Sciatic nerve (tissue), 2 donors: ENCODE measurements at places on chromosomes 13 and 19. TPM values are rescaled to one million over a fixed set of nuclear protein-coding genes. Genes with fewer than 3 reads are reported as not detected.
A peak's percentile ranks its signal among the peaks of the same experiment; 100 is the strongest.

DNA sequence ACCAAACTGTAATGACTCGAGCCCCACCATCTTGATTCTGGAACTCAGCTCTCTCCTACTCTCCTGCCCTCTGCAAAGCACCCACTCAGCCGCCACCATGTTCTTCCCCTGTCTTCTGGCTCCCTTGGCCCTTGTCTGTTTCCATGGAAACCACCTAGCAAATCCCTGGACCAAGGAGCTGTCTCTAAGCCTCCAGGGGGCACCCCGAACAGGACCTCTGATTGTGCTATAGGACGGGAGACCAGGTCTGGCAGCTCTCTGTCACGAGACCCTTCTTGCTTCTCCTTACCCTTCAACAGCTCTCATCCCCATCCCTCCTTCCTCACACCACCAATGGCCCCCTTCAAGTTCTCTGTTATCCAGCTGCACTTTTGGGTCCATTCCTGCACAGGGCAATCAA lies 277.7 kb upstream of the ZNF507 start:
- no peak for DNase-seq

DNA sequence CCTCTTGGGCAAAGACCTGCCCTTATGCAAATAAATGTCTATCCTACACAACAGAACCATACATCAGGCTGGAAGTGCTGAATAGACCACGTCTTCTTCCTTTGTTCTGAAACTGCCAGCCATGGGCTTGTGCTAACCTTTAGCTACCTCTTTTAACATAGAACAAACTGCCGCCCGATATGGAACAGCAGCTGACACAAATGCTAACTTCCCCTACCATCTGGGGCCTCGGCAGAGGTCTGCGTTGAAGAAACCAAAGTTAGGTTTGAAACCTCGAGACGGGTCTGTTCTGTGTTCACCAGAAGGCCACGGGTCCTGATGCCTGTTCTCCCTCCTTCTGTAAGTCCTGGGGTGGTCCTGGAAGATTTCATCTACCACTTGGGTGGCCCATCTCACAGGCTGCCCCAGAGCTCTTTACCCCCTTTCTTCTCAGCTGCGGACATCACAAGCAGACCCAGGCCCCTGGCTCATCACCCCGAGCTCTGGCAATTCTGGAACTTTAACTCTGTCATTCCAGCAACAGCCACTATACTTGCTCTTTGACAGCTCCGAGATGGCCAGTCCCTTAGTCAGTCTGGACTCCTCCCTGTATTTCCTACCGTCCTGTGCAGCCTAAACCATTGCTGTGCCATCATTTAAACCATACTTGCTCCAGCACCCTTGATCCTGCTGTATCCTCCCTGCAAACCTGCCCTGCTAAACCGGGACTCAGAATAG lies 146.7 kb downstream of the USP12 start:
- DNase-seq = no peak

GRCh38 chr13:24625870-24626849 lies 54.0 kb upstream of the ATP12A start:
- no peak for DNase-seq

- DNase-seq = no peak
Observed at GRCh38 chr13:52414963-52415362, 9.0 kb upstream of the THSD1 start.

DNA sequence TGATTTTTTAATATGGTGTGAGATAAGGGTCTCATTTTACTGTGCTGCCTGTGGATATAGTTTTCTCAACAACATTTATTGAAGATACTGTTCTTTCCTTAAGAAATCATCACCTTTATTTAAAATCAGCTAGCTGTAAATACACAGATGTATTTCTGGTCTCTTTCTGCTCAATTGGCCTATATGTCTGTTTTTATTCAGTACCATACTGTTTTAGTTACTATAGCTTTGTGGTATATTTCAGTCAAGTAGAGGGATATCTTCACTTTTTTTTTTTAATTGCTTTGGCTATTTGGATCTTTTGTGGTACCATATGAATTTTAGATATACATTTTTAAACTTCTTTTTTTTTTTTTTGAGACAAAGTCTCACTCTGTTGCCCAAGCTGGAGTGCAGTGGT lies 16.7 kb upstream of the ZNF714 start:
- no peak for DNase-seq

- DNase-seq = no peak
Observed at GRCh38 chr19:55482967-55483705, 1.9 kb upstream of the NAT14 start.

DNA sequence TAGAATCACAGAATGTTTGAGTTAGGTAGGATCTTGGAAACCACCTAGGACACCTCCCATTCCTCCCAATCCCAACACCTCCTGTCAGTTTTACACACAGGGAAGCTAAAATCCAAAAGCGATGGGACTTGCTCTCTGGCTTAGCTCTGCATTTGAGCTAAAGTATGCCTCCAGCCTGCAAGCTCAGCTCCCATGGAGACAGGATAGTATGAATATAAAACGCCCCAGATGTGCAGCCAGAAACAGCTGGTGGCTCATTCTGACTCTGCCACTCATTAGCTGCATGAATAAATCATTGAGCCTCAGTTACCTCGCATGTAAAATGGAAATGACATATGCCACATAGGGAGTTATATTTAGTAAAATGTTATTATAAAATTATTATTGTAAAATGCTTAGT lies 336.0 kb downstream of the SUCLA2 start:
- no peak for DNase-seq

GRCh38 chr19:9039728-9040127 lies 29.5 kb upstream of the MUC16 start:
- DNase-seq = no peak

DNA sequence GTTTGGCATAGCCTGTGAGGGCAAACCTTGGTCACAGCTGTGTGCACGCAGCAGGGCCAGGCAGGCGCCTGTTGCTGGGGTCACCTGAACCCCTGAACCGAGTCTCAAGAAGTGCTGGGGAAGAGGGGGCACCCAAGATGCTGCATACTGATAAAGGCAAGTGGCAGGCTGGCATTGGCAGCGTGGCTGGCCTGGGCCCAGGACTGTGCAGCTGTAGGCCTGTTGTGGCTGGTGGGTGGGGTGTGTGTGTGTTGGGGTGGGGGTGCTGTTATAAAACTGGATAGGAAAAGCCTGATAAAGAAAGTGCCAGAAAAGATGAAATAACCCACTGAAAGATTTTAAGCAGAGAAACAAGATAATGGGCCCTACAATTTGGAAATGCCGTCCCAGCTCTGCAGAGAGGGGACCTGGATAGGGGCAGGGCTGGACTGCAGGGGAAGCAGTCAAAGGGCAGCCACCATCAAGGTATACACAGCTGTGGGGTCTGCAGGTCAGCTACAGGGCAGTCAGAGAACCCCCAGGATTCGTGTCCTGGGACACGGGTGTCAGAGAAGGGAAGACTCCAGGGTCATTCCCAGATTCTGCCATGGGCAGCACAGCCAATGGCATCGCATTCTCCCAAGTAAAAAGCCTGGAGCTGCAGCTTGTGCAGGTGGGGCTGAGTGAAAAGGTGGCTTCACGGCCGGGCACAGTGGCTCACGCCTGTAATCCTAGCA lies 33.2 kb downstream of the CILP2 start:
- DNase-seq = no peak

- peak; percentile 60 for DNase-seq
Observed at GRCh38 chr13:106619688-106620555, 52.0 kb upstream of the ARGLU1 start.

DNA sequence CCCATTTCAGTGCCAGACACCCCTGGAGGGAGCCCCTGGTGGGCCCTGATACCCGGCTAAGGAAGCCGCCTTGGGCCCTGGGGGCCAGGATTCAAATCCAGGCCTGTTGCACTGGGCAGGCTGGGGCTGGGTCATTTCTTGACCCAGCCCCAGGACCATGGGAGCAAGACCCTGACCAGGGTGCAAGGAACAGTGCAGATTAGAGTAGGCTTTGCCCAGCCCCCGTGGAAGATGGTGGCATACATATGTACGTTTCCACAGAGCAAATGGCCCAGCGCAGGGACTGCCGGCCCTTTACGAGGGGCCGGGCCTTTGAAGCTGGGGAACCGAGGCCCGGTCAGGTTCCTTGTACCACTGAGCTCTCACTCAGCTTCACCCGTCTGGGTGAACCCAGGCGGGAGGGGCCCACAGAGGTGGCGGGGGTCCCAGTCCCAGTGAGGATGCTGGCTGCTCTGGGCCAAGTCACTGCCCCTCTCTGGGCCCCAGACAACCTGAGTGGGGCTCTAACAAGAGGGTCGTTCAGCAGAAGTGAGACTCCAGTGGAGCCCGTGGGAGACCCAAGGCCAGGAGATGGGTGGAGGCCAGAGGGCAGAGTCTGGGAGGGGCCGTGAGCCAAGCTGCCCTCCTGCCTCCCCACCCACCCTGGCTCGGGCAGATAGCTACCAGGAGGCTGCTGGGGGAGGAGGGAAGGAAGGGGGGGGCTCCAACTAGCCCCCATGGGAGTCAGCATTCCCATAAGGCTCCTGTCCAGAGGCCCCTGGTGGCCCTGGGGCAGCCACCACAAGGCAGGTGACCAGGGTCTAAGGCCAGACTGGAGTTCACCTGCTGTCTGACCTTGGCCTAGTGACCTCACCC lies 2.7 kb downstream of the MKNK2 start:
- DNase-seq = no peak

DNA sequence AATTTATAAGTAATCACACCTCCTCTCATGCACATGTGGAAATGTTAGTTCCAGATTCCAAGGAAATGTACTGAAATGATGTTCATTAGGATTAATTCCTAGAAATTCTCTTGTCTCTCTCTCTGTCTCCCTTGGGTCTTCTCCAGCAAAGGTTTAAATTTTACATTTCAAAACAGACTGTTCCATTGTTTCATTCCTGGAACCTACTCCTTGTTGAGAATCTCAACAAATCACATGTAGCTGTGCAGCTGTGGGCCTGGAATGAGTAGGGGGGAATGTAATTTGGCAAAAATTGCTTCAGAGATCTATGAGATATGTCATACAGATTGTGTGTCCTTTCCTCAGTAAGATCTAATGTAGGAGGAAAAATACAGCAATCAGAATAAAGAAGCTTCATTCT lies 46.2 kb upstream of the RFXAP start:
- no peak for DNase-seq

DNA sequence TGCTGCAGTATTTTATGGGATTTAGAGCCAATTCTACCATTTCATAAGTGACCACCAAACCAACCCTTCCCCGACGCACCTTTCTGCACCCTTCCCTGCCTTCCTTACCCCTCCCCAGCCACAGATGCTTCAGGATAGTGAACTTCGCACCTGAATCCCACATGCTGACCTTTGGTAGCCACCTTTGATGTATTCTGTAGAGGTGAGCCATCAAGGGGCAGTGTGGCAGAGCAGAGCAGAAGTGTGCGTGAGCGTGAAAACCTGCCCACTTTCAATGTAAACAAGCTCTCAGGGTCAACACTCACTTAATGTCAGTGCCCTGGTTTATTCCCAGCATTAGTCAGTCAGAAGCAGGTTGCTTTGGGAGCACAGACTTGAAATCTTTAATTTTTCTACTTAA lies 107.7 kb downstream of the FRY start:
- DNase-seq = no peak

- DNase-seq = no peak
Observed at GRCh38 chr19:3433313-3433712, 47.0 kb downstream of the SMIM24 start.

DNA sequence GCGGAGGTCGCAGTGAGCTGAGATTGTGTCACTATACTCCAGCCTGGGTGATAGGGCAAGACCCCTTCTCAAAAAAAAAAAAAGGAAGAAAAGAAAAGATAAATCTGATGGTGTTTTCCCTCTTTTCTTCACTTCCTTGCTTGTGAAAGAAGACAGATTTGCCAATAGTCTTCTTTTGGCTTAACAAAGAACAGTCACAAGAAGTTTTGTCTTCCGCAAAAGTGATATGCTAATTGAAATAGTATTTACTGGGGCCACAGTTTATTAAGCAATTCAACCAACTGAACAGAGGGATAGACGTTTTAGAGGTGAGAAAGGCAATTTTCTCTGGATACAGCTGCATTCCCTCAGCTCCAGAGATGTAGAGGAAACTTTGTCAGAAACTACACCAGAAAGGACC lies 22.9 kb upstream of the PLAUR start:
- DNase-seq = no peak

- DNase-seq = no peak
Observed at GRCh38 chr19:23905771-23906170, 8.9 kb upstream of the ZNF726 start.

- no peak for DNase-seq
Observed at GRCh38 chr13:39821977-39822376, 166.5 kb downstream of the COG6 start.

DNA sequence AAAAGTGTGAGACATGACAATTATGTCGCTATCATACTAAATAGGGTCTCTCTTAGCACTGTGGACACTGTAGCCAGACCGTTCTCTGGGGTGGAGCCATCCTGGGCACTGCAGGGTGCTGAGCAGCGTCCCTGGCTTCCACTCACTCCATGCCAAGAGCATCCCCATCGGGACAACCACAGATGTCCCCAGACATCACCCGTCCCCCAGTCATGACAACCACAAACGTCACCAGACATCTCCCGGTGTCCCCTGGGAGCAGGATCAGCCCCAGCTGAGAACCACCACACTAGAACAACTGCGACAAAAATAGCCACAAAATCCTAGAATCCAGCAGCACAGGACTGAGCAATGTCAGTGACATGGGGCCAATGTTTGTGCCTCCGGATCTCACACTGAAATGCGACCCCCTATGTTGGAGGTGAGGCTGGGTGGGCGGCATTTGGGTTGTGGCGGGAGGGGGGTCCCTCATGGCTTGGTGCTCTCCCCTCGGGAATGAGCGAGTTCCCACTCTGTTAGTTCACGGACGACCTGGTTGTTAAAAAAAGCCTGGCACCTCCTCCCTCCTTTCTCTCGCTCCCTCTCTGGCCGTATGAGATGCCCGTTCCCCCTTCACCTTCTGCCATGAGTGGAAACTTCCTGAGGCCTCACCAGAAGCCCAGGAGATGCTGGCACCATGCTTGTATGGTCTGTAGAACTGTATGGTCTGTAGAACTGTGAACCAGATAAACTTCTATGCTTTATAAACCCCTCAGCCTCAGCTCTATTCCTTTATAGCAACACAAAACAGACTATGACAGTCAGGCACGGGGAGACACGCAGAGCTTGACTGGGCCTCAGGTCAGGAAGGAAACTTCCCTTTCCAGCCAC lies 93.9 kb downstream of the GADD45B start:
- DNase-seq = peak; percentile 41

- peak; percentile 93 for DNase-seq
Observed at GRCh38 chr19:47790398-47790814, 11.9 kb downstream of the SELENOW start.

The ZNF473 gene
- total RNA-seq = 9.0 TPM

The CYSLTR2 gene
- 1.4 TPM for total RNA-seq

The PTPRH gene
- total RNA-seq = 1.5 TPM

The ZNF878 gene
- total RNA-seq = 0.27 TPM

The ZNF443 gene
- 6.8 TPM for total RNA-seq

The ERFL gene
- total RNA-seq = 0.27 TPM

The ERICH4 gene
- total RNA-seq = not detected

The F2RL3 gene
- total RNA-seq = 2.5 TPM

The THSD8 gene
- total RNA-seq = 2.4 TPM

The ZNF296 gene
- total RNA-seq = 0.45 TPM

The IGFL2 gene
- 0.85 TPM for total RNA-seq

The ZNF132 gene
- 6.1 TPM for total RNA-seq

The SBK2 gene
- not detected for total RNA-seq
